ENCODE measurements at places on chromosomes 1 and 21. TPM values are rescaled to one million over a fixed set of nuclear protein-coding genes. Genes with fewer than 3 reads are reported as not detected.

Gene TRABD2B
- 3.4 TPM for total RNA-seq

Gene HHIPL2
- not detected for total RNA-seq

Gene FAM78B
- 4.0 TPM for total RNA-seq

Gene CR1L
- not detected for total RNA-seq

Gene CA6
- total RNA-seq = not detected

Gene KCNK1
- 10.8 TPM for total RNA-seq

Gene MAP3K21
- total RNA-seq = 21.3 TPM

- no peak for DNase-seq
Measured at GRCh38 chr1:199678771-199679170, 348.7 kb upstream of the NR5A2 start.

GRCh38 chr1:159941141-159941540 lies 4.3 kb downstream of the IGSF9 start:
- no peak for DNase-seq

GRCh38 chr1:165988817-165989216 lies 161.4 kb downstream of the UCK2 start:
- DNase-seq = no peak

DNA sequence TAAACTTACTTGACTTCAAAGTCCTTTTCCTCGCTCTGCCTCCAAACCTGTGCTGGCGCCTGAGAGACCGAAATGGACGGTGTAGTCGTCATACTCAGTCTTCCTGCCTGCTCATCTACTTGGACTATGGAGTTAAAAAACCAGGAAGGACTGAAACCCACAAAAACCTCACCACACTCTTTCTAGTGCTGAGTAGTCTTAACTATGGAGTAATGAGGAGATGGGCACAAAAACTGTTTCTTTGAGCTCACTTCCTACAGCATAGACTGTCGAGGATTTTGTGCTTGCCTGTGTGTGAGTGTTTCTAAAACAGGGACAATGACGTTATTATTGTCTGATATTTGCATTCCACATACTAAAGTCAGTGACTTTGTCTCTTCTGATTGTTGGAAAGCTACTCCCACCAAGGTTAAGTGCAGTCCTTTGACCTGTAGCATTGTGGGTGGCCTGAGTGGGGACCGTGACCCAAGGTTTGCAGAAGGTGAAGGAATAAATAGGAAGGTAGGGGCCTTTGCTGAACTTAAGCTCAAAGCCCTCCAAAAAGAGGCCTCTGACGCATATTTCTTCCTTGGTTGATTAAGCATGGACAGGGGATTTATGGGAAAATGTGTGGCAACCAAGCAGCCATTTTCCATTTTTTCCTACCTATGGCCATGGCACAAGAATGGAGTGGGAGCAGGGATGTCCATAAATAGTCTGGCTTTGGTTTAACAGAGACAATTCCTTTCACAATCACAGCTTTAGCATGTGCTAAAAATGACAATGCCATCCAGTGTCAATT lies 109.6 kb downstream of the ZBTB18 start:
- DNase-seq = no peak

GRCh38 chr1:241464985-241465384 lies 54.6 kb downstream of the FH start:
- DNase-seq = no peak

- DNase-seq = no peak
Measured at GRCh38 chr1:38778521-38778920, 81.1 kb downstream of the RRAGC start.

GRCh38 chr1:19384113-19384512 lies 72.0 kb downstream of the SLC66A1 start:
- no peak for DNase-seq

- DNase-seq = no peak
Measured at GRCh38 chr1:106921186-106921585, 135.3 kb upstream of the PRMT6 start.

GRCh38 chr1:214464445-214465287 lies 86.7 kb downstream of the PTPN14 start:
- DNase-seq = no peak

DNA sequence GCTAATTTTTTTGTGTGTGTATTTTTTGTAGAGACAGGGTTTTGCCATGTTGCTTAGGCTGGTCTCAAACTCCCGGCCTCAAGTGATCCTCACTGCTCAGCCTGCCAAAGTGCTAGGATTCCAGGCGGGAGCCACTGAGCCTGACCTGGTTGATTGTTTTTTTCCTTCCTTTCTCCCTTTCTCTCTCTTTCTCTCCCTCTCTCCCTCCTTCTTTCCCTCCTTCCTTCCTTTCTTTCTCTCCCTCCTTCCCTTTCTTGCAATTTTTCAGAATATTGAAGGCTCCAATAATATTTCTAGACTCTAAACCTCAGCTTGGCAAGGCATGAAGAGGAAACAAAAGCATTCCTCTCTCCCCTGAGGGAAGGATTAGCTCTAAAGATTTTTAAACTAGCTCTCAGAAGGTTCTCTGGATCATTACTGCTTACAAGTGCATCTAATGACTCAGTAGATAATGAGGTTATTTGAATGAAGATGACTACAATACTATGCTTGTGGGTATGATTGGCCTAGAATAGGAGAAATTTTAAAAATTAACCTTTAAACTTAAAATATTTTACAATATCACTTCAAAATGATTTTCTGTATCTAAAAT lies 68.5 kb upstream of the GADD45A start:
- no peak for DNase-seq

GRCh38 chr1:216777148-216777547 lies 53.9 kb upstream of the ESRRG start:
- DNase-seq = no peak

DNA sequence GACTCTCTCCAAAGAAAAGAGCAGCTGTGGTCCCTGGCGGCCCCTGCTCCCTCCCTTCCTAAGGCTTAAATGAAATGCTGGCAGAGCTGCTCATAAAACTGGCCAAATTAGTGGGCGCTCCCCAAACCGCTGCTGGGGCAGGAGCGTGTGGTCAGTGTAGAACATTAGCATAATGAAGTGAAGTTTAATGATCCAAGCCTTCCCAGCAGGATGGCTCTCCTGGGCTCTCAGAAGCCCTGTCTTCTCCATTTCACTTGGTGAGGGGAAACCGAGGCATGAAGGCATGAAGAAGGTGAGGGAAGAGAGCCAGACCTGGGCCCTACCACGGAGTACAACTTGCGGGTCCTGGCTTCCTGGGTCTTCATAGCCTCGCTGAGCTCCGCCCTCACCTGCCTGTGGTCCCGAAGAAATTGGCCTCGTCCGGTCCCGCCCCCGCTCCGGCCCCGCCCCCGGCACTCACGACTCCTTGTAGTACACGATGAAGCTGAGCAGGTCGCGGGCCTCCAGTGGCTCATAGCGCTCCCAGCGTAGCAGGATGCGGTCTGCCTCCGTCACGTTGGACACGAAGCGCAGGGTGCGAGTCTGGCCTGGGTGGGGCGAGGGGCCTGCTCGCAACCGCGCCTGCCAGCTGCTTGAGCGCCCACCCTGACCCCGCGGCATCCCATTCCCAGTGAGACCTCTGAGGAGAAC lies 10.3 kb downstream of the INSRR start:
- DNase-seq = peak; percentile 78

GRCh38 chr21:31987696-31988095 lies 114.9 kb downstream of the HUNK start:
- DNase-seq = no peak

DNA sequence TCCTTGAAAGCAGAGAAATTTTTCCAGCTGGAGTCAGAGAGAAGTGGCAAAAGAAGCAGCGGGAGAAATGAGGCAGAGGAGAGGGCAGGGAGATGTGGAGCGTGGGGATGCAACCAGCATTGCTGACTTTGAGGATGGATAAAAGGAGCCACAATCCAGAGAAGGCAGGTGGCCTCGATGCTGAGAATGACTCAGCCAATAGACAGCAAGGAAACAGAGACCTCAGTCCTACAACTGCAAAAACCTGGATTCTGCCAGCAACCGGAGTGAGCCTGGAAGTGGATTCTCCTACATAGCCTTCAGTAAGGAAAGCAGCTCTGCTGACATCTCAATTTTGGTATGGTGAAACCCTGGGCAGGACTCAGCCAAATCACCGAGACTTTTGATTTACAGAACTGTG lies 128.9 kb upstream of the ATP1B1 start:
- no peak for DNase-seq

DNA sequence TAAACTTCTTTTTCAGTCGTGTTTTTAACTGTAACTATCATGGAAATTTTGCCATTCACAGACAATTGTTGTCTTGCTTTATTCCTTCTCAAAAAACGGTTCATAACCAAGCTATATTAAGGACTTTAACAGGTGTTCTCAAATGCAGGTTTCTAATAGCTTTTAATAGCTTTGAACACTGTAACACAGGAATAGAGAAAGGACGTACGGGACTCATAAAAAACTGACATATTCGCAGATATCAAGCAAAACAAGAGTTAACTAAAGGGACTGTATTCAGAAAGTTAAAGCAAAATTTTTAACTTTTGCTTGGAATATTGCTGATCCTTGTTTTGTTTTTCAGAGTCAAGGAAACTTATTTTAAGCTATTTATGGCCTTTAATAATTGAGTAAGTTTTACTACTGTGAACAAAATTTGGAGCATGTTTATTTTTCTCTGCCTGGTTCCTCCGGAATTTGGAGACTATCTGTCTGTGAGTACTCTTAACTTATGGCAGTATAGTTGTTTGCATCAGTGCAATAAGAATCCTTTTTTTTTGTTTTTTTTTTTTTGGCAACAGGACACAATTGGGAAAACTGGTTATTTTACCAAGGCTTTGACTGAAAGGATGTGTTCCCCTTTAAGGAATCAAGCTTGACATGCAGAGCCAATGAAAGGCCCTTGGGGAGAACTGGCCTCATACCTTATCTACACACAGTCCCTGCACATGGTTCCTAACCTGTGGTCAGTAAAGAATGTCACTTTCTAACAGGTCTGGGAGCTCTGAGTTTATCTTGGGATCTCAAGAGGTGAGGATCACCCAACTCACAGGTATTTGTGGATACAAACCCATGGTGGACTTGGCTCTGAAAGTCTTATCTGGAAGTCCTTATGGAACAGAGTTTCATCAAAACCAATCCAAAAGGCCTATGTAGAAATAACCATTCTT lies 5.8 kb upstream of the CD46 start:
- no peak for DNase-seq

DNA sequence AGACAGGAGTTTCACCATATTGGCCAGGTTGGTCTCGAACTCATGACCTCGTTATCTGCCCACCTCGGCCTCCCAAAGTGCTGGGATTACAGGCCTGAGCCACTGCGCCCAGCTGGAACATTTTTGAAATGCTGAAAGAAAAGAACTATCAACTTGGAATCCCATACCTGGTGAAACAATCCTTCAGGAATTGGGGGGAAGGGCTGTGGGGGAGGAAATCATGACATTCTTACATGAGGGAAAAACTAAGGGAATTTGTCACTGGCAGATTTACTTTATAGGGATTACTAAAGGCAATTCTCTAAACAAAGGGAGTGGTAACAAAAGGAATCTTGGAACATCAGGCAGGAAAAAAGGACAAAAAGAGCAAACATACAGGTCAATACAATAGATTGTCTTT lies 25.8 kb downstream of the NDUFS5 start:
- no peak for DNase-seq

DNA sequence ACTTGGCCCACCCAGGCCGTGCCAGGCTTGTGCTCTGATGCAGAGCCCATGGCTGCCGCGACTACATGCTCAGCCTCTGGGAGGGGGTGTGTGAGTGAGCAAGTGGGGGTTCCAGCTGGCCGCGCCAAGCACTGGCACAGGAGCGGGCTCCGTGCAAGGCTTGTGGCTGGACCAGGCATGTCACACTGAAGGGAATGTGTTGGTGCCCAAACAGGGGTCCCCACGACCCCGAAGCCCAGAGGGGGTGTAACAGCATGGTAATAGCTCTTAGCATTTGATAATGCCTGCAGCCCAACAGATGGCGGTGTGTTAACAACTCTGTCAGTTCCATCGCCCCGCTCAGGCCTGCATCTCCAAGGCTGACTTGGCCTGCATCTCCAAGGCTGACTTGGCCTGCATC lies 38.3 kb upstream of the CD46 start:
- no peak for DNase-seq

- DNase-seq = no peak
Measured at GRCh38 chr1:76136894-76137293, 62.3 kb downstream of the ST6GALNAC3 start.

GRCh38 chr1:92188436-92189255 lies 29.1 kb upstream of the C1orf146 start:
- no peak for DNase-seq

DNA sequence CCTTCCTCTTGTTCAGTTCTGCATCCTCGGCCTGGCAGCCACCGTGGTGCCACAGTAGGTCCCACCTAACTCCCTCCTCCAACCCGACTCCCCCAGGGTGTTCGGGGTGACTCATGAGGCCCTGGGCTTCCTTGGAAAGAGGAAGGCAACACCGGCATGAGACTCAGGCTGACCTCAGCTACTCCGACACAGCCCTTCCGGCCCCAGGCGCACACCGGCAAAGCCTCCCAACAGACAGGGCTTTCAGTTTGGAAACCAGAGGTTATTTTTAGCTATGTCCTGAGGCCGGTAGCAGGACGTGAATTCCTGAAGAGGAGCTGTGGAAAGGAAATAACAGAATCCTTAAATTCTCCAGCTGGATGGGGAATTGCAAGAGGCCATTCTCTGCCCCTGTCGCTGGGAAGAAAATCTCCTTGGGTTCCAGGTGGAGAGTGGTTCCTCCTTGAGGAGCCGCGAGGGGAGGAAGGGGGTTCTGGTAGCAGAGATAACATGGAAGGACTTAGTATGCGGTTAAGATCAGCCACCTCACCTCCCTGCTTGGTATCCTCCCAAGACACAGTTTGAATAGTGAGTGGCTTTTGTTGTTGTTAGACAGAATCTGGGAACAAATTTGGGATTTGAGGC lies 24.4 kb downstream of the PLXNA2 start:
- no peak for DNase-seq

DNA sequence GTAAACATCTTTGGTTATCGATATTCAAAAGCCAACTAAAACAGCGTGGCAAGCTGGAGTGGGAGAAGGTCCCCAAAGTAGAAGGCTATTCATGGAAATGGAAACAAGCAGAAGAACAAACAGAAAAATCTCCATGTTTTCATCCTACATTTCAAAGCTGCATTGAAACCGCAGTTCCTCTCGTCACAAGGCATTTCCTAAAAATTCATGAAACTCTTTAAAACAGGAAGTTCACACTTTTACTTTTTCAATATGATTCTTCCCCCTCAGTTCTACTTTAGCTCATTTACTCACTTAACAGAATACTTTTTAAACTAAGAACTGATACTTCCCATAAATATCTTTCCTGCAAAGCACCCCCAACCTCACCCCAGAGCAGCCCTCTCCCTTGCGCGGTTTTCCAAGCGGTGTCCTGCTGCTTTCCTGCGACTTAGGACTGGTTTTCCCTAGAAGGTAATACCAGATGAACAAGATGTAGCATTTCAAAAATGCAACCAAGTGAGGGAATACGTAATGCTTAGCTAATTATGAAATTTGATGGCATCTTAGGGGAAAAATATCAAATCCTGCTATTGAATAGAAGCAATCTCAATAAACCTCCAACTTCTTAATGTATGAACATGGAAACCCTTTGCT lies 228.3 kb upstream of the PKN2 start:
- no peak for DNase-seq

GRCh38 chr1:160419150-160419837 lies 18.9 kb downstream of the VANGL2 start:
- no peak for DNase-seq

GRCh38 chr1:119329541-119330461 lies 38.8 kb upstream of the HAO2 start:
- no peak for DNase-seq

Measured in H1 (cell line).